IPS DF 6.9 (cell line): ENCODE measurements at places on chromosomes 1 and 21.

GRCh38 chr1:23528250-23528978, 2.6 kb downstream of the E2F2 start:
- no peak for DNase-seq

GRCh38 chr1:63435161-63435560, 67.7 kb downstream of the ALG6 start:
- DNase-seq: no peak

GRCh38 chr1:88014131-88014530, 669.9 kb upstream of the PKN2 start:
- no peak for DNase-seq

GRCh38 chr1:11869650-11870207, 11.0 kb upstream of the NPPB start:
- DNase-seq: no peak

GRCh38 chr1:3187415-3188149, 118.6 kb downstream of the PRDM16 start:
- DNase-seq: no peak

DNA sequence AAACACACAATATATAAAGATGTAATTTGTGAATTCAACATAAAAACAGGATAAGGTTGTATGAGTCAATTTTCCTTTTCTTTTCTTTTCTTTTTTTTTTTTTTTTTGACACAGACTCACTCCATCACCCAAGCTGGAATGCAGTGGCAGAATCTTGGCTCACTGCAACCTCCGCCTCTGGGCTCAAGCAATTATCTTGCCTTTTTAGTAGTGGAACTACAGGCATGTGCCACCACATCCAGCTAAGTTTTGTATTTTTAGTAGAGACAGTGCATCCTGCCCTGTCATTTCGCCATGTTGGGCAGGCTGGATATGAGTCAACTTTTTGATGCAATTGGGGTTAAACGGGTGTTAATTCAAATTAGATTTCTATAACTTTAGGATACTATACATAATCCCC, 10.3 kb upstream of the SPRR2B start:
- no peak for DNase-seq

DNA sequence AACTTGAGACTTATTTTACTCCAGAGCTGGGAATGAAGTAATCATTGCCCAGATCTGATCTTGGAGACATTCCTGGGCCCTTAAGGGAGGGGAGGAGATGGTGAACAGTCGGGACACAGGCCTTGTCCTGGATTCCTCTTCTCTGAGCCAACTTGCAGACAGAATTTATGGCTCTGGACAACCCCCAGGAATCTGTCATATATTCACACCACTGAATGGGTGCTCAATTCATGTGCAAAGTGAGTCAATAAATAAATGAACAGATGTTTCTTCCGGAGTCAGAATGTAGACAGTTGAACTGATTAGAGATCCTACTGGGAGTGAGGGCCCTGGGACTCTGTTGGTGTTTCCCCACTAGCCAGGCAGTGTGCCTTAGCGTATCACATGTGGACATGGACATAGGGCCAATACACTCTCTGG, 2.6 kb downstream of the TUFT1 start:
- DNase-seq: no peak

DNA sequence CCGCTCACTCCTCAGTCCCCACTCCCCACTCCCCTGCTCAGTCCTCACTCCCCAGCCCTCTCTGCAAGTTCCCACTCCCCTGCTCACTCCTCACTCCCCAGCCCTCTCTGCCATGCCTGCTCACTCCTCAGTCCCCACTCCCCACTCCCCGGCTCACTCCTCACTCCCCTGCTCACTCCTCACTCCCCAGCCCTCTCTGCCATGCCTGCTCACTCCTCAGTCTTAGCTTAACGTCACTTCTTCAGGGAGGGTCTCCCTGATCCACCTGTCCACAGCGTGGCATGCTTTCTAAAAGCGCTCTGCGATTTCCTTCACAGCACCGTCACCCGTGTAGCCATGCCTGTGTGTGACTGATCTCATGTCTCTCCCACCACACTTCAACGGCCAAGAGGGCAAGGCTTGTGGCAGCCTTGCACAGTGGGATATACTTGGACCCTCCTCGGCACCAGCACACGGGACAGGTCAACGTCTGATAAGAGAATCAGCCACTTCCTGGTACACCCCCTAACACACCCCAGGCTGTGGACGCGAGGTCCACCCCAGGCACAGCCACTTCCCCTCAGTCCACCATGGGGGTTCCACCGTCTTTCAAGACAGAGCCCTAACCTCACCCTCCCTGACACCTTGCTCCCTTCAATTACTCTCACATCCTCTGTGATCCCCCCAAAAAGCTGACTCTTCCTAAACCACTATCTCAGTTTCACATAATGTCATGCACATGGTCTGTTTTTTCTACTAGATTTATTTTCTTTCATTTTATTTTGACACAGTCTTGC, 14.0 kb downstream of the PRDM15 start:
- DNase-seq: no peak

DNA sequence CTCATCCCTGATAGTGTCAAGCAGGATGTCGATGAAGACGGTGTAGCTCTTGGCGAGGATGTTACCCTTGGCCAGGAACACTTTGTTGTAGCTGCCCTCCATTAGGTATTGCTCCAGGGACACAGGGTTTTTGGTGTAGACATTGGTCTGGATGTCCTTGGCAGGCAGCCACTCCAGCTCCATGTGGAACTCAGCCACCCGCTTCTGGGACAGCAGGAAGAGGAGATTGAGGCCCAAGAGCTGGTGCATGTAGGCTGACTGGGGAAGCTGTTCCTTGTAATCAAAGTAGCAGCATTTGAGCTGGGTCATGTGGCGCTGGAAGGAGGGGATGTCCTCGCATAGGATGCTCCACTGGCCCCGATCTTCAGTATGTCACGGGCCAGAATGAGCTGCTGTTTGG, 9.5 kb downstream of the IL6R start:
- DNase-seq: no peak

DNA sequence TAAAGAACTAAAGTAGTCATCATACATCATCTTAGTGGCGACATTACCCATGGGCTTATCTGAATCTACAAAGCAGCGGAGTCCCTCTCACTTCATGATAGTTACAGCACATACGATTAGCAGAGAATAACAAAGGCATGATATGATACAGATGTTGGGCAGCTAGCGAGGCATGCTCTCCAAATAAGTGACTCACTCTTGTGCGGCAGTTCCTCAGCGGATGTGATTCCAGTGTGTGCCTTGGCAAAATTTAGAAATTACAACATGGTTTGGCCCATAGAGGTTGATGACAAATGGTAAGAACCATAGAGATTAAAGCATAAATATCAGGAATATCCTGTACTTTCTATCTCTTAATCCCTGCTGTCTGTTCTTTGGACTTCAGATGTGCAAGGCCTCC, 48.1 kb upstream of the PAXBP1 start:
- no peak for DNase-seq

- DNase-seq: no peak
These were observed 3.7 kb downstream of the IFI6 start for GRCh38 chr1:27668121-27668807.

- no peak for DNase-seq
These were observed 22.7 kb upstream of the ZNF436 start for GRCh38 chr1:23392125-23392855.

DNA sequence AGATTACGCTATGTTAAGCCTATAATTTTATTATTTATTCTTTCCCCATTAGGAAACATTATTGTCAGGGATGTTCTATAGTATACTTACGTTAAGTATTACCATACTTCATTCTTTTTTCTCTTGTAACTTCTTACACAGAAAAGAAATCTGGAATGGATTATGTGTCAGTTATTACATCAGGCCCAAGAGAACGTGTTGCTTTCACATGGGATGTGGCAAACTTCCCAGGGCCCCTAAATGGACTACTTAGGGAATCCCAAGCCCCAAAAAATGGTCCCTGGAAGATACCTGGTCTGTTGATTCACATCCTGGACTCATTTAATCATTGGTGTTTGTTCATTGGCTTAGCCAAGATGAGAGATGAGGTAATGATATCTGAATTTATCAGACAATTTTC, 249.8 kb downstream of the NRIP1 start:
- no peak for DNase-seq

DNA sequence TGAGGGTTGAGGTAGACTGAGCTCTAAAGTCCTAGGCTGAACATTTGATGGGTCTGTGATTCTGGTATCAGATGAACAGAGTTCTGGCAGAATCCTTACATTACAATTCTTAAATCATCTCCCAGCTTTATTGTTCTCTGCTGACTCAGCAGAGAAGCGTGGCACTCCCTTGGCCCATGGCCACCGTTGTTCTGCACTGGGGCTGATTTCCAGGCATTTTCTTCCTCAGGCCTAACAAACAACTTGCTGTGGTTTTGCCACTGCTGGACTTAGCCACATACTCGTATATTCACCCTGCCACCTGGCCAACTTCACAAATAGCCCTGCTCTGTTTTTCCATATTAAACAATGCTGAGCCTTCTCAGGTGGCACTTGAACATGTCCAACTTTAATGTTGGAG, 223.2 kb downstream of the TNR start:
- no peak for DNase-seq

- no peak for DNase-seq
These were observed 13.9 kb downstream of the PLA2G2F start for GRCh38 chr1:20153000-20153418.

DNA sequence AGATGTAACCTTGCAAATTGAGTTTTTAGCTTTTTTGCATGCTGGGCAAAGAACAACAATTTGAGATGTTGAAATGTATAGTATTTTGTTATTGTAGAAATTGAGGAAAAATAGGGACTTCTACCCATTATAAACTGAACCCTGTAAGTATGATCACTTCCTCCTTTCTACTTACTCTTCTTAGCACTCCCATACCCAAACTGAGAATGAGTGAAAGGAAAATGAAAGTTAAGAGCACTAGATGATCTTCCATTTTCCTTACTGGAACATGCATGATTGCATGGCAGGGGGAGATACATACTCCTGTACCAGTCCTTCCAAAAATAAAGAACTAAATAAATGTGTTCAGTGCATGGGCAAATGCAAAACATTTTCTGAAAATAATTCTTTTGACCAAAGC, 107.4 kb upstream of the KIAA1614 start:
- DNase-seq: no peak

- no peak for DNase-seq
These were observed 9.7 kb upstream of the SMIM1 start for GRCh38 chr1:3762873-3763228.

DNA sequence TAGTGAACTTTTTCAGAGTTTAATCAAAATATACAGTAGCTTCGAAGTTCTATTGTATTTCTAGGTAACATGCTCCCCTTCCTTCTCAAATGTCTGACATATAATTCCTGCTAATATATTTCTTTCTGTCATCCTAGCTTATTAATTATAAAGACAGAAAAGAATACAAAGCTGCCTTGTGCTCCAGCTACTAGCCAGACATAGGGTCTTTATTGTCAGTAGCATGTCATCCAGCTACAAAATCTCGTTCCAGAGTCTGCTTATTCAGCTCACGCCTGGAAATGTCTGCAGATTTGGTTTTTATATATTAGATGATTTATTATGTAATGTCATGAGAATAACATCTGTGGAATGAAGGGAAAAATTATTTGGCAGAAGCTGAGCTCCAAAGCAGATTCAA, 1102.8 kb downstream of the BRINP3 start:
- DNase-seq: no peak

GRCh38 chr1:109392788-109393616, 4.7 kb downstream of the SORT1 start:
- DNase-seq: no peak

GRCh38 chr1:59908084-59908483, 18.5 kb downstream of the CYP2J2 start:
- DNase-seq: no peak

DNA sequence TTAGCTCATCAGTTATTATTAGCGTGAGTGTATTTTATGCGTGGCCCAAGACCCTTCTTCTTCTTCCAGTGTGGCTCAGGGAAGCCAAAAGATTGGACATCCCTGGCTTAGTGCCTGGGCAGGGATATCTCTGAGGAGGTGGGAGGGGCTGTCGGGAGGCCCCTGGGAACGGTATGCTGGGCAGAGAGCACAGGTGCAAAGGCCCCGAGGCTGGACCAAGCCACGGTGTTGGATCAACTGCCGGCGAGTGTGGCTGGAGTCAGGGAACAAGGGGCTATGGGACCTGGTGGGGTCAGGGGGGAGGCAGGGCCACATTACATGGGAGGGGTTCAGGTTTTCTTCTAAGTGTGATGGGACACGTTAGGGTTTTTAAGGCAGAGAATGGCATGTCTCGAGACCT, 62.7 kb downstream of the FHAD1 start:
- DNase-seq: no peak

DNA sequence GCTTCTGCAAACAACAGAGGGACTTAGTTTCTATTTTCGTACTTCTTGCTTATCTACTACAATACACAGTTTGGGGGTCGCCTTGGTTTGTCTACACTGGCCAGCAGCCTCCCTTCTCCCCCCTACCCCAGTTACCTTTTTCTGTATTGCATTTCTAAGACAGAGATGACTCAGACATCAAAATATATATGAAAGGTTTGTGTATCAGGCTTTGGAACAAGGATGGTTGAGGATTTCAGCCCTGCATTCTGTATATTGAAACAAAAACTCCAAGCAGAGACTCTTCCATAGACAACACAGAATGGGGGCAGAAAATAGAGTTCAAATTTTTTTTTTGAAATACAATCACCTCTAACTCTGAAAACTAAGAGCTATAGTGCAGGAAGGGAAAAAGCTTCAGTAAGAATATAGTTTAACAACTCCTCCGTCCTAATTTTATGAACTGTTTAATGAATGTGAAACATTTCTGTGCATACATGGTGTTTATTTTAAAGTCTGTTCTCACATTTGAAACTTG, 1.9 kb downstream of the SAMD13 start:
- DNase-seq: no peak

DNA sequence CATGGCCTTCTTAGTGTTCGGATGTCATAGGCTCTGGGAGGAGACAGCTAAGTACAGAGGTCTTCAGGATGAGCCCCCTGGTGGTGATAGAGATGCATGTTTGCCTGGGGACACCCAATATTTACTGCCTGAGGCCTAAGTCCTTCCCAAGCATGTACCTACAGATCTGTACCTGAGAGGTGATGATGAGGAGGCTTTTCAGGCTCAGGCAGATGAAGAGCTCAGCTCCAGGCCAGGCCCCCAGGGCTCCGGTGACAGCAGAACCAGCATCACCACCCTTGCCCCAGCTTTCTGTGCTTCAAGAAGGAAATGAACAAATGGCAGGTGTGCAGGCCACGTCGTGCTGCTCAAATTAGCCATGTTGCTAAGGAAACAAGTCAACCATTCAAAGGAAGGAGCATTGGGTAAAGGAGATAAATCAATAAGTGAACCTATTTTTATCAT, 21.1 kb downstream of the CACNA1E start:
- DNase-seq: peak; percentile 50

DNA sequence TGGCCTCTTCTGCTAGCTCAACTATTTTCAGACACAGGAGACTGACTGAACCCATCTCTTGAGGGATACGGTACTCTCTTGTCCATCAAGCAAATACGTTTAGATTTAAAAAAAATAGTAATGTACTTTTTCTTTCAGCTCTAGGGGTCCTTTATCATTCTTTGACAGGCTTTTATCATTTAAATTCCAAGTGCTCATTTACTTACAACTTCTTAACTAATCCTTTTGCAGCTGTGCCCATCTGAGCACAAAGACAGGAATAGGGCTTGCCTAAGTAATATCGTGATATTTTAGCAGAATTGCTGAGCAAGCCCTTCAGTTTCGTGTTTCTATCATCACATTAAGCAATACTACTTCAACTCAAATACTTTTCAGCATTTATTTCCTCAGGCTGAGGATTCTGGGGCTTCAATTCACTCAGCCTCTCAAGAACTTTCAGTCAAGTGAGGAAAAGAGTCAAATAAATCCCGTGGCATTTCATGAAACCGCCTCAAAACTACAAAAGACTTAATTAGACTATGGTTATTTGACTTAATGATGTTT, 317.6 kb downstream of the BACH1 start:
- DNase-seq: no peak
